Activated CD4-positive, alpha-beta T cell treated with anti-CD3 and anti-CD28 coated beads, Interleukin-2, amount 10 ng/mL, durations not matched to agents 7 days and 5 days (primary cell): ENCODE measurements at places on chromosomes 3 and 15. TPM values are rescaled to one million over a fixed set of nuclear protein-coding genes. Genes with fewer than 3 reads are reported as not detected.
A peak's percentile ranks its signal among the peaks of the same experiment; 100 is the strongest.

Gene CHRNA5
- 2.4 TPM for total RNA-seq

Gene COL6A5
- total RNA-seq: not detected

Gene C2CD4A
- total RNA-seq: not detected

Gene LRRC28
- 19.2 TPM for total RNA-seq

DNA sequence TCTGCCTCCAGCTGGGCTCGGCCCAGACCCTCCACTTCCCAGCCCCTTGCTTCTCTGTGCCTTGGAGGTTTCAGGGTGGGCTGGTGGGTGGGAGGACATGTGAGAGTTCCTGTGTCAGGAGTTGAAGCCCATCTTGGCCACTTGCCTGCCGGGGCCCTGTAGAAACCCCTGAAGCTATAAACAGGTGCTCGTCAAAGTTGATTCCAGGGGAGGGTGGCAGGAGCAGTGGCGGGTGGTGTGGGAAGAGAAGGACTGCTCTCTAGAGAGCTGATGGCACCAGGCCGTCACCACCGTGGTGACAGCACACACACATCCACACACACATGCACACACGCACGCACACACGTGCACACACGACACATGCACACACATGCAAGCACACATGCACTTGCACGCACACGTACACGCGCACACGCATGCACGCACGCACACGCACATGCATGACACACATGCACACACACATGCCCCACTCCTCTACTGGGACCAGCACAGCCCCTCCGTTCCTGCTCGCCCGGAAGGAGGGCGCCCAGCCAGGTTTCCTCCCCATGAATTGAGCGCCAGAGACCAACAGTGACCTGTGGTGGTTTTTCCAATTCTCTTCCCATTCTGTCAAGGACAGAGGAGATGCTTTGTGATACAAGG, 56.3 kb upstream of the CGNL1 start:
- peaks cover 7% of the 10 kb centered on the region for H3K4me1 ChIP-seq
- H3K27ac ChIP-seq: no peak overlapping the region
- H3K36me3 ChIP-seq: no peaks in the 10 kb centered on the region
- H3K4me3 ChIP-seq: no peak overlapping the region
- no peak for DNase-seq

DNA sequence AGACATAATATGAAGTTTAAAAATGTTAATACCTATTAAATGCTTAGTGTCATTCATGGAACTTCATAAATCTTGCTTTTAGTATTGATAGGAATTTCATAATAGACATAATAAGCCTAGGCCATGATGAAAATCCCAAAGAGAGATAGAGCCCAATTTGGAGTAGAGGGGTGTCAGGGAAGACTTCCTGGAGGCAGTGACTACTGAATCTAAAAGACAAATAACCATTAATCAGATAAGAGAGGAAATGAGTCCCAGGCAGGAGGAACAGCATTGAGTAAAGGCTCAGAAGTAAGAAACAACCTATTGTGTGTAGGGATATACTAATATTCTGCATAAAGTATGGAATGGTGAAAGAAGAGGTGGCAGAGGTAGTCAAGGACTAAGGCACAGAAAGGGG, 126.9 kb upstream of the MRPS22 start:
- DNase-seq: no peak
- no peak overlapping the region for H3K4me3 ChIP-seq
- H3K36me3 ChIP-seq: no peaks in the 10 kb centered on the region

DNA sequence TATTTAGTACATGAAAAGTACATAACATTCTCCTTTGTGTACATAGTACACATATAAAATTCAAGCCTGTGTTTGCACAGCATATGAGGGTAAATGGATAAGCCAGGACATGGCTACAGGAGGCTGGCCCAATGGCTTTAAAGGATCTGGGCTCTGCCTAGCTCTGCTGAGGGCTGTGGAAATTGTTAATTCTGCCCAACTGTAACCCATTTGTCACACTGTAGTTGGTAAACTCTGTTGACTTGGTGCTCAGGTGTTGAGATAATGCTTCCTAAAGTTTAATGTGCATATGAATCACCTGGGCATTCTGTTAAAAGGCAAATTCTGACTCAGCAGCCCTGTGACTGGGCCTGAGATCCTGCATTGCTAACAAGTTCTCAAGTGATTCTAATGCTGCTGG, 196.5 kb upstream of the ZPLD1 start:
- H3K36me3 ChIP-seq: no peaks in the 10 kb centered on the region
- DNase-seq: no peak
- H3K27me3 ChIP-seq: peaks cover 21% of the 10 kb centered on the region
- H3K4me1 ChIP-seq: no peaks in the 10 kb centered on the region

GRCh38 chr3:77063423-77063822, 23.5 kb downstream of the ROBO2 start:
- no peaks in the 10 kb centered on the region for H3K27me3 ChIP-seq
- no peak overlapping the region for H3K4me3 ChIP-seq
- H3K36me3 ChIP-seq: no peaks in the 10 kb centered on the region
- no peak for DNase-seq

GRCh38 chr3:183637106-183637486, 1.7 kb downstream of the KLHL24 start:
- no peaks in the 10 kb centered on the region for H3K36me3 ChIP-seq
- peak overlapping the region; percentile 97 for H3K27ac ChIP-seq
- no peaks in the 10 kb centered on the region for H3K27me3 ChIP-seq
- H3K4me3 ChIP-seq: peak overlapping the region; percentile 92

GRCh38 chr3:173725507-173725906, 328.0 kb downstream of the NLGN1 start:
- no peak overlapping the region for H3K4me3 ChIP-seq
- H3K27me3 ChIP-seq: no peaks in the 10 kb centered on the region
- no peak overlapping the region for H3K27ac ChIP-seq
- DNase-seq: no peak
- H3K4me1 ChIP-seq: no peaks in the 10 kb centered on the region

DNA sequence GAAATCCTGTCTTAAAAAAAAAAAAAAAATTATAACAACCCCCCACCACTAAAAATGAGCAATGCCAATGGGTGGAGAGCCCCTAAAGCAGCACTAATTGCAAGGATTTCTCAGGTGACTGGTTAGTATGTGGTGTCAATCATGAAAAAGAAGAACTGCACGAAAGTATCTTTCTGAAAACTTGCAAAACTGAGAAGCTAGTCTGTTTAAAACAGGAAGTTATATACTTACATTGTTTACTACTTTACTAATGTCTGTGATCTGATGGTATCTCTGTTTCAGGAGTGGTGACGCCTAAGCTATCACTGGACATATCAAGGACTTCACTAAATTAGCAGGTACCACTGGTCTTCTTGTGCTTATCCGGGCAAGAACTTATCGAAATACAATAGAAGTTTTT, at the start of gene CCR3:
Gene CCR3, plus strand, starts transcription at position 341 of the 400 bp plus-strand sequence. CDS start 22,699 bp downstream, outside the sequence.
- peaks cover 6% of the 10 kb centered on the region for H3K4me1 ChIP-seq
- no peak within 1 kb of the TSS for H3K27ac ChIP-seq
- no peak for DNase-seq
- H3K27me3 ChIP-seq: peaks cover 43% of the 10 kb centered on the region
- H3K4me3 ChIP-seq: no peak within 1 kb of the TSS

- H3K36me3 ChIP-seq: no peaks in the 10 kb centered on the region
- H3K27me3 ChIP-seq: peaks cover 2% of the 10 kb centered on the region
- no peak overlapping the region for H3K4me3 ChIP-seq
- DNase-seq: no peak
- no peak overlapping the region for H3K27ac ChIP-seq
- H3K4me1 ChIP-seq: no peaks in the 10 kb centered on the region
These were observed 179.9 kb downstream of the RYR3 start for GRCh38 chr15:33490703-33491102.

DNA sequence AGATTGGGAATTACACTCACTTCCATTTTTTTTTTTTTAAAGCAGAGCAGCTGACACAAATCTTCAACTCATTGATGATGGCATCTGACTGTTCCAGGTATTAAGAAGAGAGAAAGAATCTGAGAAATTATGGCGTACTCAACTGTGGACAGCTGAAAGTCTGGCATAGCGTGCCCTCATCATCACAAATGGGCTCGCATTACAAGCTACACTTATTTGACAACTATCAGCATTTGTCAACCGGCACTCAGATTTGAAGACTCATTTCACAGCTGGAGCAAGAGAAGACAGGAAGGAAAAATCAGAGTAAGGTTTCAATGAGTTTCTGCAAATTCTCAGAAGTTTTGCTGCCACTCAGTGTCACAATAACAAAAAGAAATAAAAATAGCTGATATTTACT, 235.9 kb downstream of the ATP8B4 start:
- H3K4me3 ChIP-seq: no peak overlapping the region
- no peak overlapping the region for H3K27ac ChIP-seq
- H3K36me3 ChIP-seq: no peaks in the 10 kb centered on the region
- H3K27me3 ChIP-seq: no peaks in the 10 kb centered on the region
- H3K4me1 ChIP-seq: no peaks in the 10 kb centered on the region
- DNase-seq: no peak

GRCh38 chr3:172591876-172592771, 68.9 kb upstream of the TNFSF10 start:
- DNase-seq: peak; percentile 88
- H3K27me3 ChIP-seq: no peaks in the 10 kb centered on the region
- peak overlapping the region; percentile 85 for H3K27ac ChIP-seq
- peaks cover 37% of the 10 kb centered on the region for H3K36me3 ChIP-seq
- H3K4me3 ChIP-seq: peak overlapping the region; percentile 49

GRCh38 chr15:90270502-90271150, 5.2 kb downstream of the NGRN start:
- DNase-seq: no peak
- peaks cover 53% of the 10 kb centered on the region for H3K36me3 ChIP-seq
- peaks cover 45% of the 10 kb centered on the region for H3K4me1 ChIP-seq
- H3K4me3 ChIP-seq: no peak overlapping the region
